ENCODE measurements at places on chromosomes 3 and 15.
A peak's percentile ranks its signal among the peaks of the same experiment; 100 is the strongest.

DNA sequence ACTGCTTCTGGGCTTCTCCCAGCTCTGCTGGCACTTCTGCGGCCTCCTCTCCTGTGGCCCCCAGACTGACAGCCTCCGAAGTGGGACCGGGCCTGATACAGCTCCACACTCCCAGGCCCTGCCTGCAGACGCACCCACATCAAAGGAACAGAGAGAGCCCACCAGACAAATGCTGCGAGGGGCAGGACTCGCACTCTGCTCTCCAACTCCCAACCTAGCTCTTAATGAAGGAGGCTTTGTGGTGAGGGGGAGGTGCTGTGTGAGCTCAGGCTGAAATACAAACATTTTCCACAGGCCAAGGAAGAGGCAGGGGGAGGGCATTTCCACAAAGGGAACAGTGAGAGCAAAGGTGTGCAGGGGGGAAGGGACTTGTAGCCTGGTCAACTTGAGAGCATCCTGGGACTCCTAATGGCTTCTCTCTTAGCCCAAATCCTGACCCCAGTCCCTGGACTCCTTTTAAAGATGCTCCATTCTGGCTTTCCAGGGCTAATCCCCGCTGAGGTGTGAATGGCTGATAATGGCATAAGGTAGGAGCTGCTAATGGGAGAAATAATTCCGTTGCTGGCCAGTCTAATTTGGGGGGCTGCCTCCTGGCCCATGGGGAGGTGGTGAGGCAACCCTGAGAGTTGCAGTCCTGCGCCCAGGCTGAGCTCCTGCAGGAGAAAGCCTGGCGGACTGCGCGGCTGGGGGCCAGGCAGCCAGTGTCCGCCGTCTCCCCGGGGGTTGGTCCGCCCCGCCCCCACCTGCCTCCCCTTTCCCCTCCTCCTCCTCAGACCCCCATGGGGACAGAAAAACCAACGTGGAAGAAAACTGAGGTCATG lies 9.6 kb downstream of the LINGO1 start:
- H3K27ac ChIP-seq: no peak overlapping the region
- H3K27me3 ChIP-seq: no peaks in the 10 kb centered on the region
- H3K4me3 ChIP-seq: no peak overlapping the region
- H3K36me3 ChIP-seq: no peaks in the 10 kb centered on the region

DNA sequence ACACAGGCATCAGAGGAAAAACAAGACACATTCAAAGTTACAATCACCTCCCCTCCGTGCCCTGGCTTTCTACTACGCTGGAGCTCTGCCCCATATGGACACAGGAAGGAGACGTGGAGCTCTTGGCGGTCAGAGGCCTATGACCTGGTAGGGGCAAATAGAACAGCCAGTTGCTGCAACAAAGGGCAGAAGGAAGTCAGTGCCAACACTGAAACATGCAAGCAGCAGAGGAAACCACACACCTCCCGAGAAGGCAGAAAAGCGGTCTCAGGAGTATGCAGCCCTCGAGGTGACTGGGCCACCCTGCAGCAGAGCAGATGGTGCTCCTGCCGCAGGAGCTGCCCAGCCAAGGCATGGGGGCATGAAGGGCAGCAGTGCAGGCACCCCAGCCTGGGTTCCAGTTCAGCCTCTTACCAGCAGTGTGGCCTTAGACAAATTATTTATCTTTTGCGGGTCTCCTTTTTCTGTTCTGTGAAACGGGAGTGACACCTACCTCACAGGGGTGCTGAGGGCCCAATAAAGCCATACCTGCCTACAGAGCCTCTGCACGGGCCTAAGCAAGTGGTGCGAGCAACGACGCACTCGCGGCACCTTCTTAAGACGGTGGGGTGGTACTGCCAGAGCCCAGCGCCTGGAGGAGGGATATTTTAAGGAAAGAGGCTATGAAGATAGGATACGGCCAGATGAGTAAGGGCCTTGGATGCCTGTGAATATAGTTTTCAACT lies 8.6 kb downstream of the ZXDC start:
- H3K27me3 ChIP-seq: no peaks in the 10 kb centered on the region
- DNase-seq: no peak
- H3K4me3 ChIP-seq: no peak overlapping the region
- peaks cover 45% of the 10 kb centered on the region for H3K36me3 ChIP-seq
- H3K27ac ChIP-seq: no peak overlapping the region
- H3K4me1 ChIP-seq: peaks cover 5% of the 10 kb centered on the region

DNA sequence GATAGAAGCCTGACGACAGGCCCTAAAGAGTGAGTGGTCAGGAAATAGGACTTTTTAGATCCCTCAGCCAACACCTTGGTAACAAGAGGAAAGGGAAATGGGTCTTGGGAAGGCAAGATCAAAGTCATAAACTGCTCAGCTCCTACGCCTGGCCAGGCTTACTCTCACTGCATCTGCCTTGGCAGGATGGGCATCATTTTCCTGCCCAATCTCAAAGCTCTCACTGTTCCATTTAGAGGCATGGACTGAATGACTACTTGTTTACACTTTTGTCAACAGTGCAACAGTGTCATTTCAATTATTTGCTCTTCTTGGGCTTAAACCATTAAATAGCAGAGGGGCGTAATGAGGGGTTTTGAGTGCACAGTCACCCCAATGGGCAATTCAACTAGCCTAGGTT lies 808.7 kb downstream of the GRM7 start:
- no peak overlapping the region for H3K4me3 ChIP-seq
- H3K27me3 ChIP-seq: peaks cover 13% of the 10 kb centered on the region
- DNase-seq: no peak
- no peaks in the 10 kb centered on the region for H3K4me1 ChIP-seq
- no peak overlapping the region for H3K27ac ChIP-seq
- no peaks in the 10 kb centered on the region for H3K36me3 ChIP-seq

DNA sequence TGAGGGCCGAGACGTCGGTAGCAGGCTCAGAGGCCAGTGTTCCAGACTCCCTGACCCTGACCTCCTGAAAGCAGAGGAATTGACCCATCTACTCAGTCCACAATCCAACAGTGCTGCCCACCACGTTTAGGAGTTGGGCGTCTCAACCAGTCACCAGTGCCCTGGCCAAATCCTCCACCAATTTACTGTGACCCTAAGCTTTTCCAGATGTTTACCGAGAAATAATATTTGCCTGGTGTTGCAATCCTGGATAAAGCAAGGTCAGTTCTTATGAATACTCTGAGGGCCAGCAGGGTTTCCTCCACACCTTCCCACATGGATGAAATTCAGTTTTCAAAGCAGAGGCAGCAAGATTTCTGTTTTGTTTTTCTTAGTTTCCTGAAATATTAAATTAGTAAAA lies 7.5 kb upstream of the APOD start:
- no peak overlapping the region for H3K4me3 ChIP-seq
- DNase-seq: no peak

DNA sequence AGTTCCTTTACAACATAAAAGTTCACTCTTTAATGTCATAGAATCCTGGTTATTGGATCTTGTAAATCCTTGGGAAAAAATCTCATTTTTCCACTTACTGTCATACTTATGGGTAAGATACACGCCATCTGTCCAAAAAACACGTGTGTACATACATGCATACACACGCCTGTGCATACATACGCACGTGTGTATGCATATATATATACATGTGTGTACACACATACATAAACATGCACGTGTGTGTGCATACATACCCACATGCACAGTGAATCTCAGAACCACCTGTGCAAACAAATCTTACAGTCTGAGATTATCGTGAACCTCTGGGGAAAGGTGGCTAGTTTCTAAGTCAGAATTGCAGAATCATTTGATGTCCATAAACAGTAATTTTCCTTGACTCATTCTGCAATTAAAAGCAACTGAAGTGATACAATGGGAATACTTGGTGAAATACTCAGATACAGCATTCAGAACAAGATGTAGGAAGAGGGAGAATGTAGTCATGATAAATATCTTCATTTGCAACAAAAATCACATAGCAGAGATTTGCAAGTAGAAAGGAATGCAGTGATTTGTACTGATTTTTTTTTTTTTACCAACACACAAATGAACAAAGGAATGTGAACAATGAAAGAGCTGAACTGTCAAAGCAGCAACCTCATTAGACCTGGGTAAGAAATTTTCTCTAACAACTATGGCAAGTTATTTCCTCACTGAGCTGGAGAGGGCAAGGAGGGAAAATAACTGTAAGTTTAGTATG lies 160.6 kb upstream of the POU1F1 start:
- H3K36me3 ChIP-seq: no peaks in the 10 kb centered on the region
- no peak overlapping the region for H3K4me3 ChIP-seq
- no peak for DNase-seq
- no peak overlapping the region for H3K27ac ChIP-seq

DNA sequence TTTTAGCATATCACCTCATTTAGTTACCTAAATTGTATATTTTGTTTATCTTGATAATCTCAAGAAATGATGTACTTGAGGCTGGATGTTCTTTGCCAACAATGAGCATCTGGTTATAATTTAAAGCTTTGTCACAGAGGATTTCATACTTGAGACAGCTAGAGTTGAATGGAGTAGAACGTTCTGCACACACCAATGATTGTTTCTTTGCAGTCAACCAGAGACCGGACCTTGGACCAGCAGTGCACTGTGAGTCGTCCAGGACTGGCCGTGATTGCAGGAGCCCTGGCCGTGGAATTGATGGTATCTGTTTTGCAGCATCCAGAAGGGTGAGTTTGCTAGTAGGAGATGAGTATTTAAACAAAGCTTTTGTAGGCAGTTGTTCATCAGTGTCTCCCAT lies 90.4 kb downstream of the ATG7 start:
- no peak for DNase-seq
- no peak overlapping the region for H3K4me3 ChIP-seq
- H3K4me1 ChIP-seq: peaks cover 12% of the 10 kb centered on the region
- H3K27me3 ChIP-seq: no peaks in the 10 kb centered on the region

DNA sequence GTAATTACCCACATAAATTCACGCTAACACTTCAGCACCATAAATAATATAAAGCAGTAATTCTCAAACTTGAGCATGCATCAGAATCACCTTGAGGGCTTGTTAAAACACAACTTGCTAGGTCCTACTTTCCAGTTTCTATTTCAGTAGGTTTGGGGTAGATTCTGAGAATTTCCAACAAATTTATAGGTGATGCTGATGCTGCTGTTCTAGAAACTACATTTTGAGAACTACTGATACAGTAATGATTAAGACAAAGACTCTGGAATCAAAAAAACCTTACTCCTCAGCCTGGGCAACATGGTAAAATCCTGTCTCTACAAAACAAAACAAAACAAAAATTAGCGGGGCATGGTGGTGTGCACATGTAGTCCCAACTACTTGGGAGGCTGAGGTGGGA lies 18.8 kb downstream of the TMEM39A start:
- DNase-seq: no peak
- H3K27me3 ChIP-seq: no peaks in the 10 kb centered on the region
- H3K36me3 ChIP-seq: peaks cover 54% of the 10 kb centered on the region
- no peak overlapping the region for H3K4me3 ChIP-seq
- H3K27ac ChIP-seq: no peak overlapping the region

GRCh38 chr3:4993276-4994143 lies 14.3 kb downstream of the BHLHE40 start:
- DNase-seq: no peak
- H3K27ac ChIP-seq: peak overlapping the region; percentile 56
- no peaks in the 10 kb centered on the region for H3K27me3 ChIP-seq
- H3K4me3 ChIP-seq: no peak overlapping the region
- H3K36me3 ChIP-seq: no peaks in the 10 kb centered on the region
- H3K4me1 ChIP-seq: peaks cover 43% of the 10 kb centered on the region

GRCh38 chr3:127044996-127045395 lies 62.1 kb downstream of the PLXNA1 start:
- H3K27me3 ChIP-seq: no peaks in the 10 kb centered on the region
- H3K4me1 ChIP-seq: peaks cover 28% of the 10 kb centered on the region
- no peak for DNase-seq
- peaks cover 2% of the 10 kb centered on the region for H3K36me3 ChIP-seq
- no peak overlapping the region for H3K4me3 ChIP-seq
- H3K27ac ChIP-seq: peak overlapping the region; percentile 68

GRCh38 chr3:153925841-153926514 lies 195.2 kb upstream of the ARHGEF26 start:
- no peak for DNase-seq
- H3K4me3 ChIP-seq: no peak overlapping the region
- peaks cover 5% of the 10 kb centered on the region for H3K27me3 ChIP-seq
- no peaks in the 10 kb centered on the region for H3K4me1 ChIP-seq

DNA sequence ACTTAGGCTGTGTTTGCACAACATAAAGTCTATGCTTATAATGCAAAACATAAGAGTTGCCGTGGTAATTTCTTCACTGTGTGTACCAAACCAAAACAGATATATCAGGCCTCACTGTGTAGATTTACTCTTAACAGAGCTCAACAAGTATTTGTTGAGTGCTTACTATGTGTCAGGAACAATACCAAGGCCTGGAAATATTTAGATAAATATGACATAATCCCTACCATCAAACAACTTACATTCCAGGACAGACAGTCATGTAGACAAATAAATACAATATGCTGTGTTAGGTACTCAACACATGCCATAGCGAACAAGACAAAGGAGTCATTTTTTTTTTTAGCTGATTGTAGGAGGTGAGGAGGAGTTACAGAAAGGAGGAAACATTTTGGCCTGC lies 554.0 kb downstream of the NSUN3 start:
- no peak overlapping the region for H3K27ac ChIP-seq
- no peak overlapping the region for H3K4me3 ChIP-seq
- no peaks in the 10 kb centered on the region for H3K27me3 ChIP-seq
- H3K36me3 ChIP-seq: no peaks in the 10 kb centered on the region

DNA sequence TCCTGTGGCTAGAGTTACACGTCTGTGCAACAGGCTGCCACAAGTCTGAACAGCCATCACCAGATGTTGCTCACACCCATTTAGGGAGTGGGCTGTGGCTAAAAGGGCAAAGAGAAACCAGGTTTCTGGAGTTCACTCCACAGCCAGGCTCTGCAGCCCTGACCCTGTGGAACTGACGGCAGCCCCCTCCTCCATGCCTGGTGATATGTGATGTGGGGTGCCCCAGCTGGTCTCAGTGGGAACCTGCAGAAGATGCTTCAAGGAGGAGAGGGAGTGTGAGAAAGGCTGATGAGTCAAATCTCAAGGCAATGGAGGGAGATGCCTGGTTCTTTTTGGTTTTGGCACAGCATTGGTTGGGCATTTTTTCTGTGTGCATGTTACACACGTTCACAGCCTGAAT lies 130.6 kb downstream of the TPRA1 start:
- peak; percentile 32 for DNase-seq
- peaks cover 45% of the 10 kb centered on the region for H3K27me3 ChIP-seq
- H3K27ac ChIP-seq: no peak overlapping the region
- peaks cover 19% of the 10 kb centered on the region for H3K4me1 ChIP-seq
- H3K36me3 ChIP-seq: no peaks in the 10 kb centered on the region
- H3K4me3 ChIP-seq: no peak overlapping the region

DNA sequence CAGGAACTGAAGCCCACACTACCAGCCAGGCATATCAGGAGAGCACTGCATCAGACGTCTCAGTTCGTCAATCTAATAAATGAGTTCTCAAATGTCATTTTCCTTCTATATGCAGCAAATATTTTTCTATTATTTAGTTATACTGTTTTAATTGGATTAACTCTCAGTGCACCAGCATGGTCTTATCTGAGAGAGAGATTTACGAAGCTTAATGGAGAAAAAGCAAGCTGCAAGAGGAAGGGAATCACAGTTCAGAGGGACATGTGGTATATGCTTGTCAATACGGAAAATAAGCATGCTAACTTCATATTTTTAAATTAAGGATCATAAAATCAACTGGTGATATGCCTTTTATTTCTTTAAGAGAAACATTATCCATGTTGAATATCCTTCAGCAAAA lies 213.1 kb upstream of the NECTIN3 start:
- DNase-seq: no peak
- H3K4me3 ChIP-seq: no peak overlapping the region
- no peak overlapping the region for H3K27ac ChIP-seq
- H3K36me3 ChIP-seq: peaks cover 7% of the 10 kb centered on the region

GRCh38 chr15:100667405-100668347 lies 65.3 kb downstream of the ASB7 start:
- DNase-seq: no peak
- peaks cover 2% of the 10 kb centered on the region for H3K27me3 ChIP-seq
- peaks cover 8% of the 10 kb centered on the region for H3K4me1 ChIP-seq
- H3K27ac ChIP-seq: no peak overlapping the region
- no peaks in the 10 kb centered on the region for H3K36me3 ChIP-seq
